ENCODE measurements at places on chromosomes 3 and 15. TPM values are rescaled to one million over a fixed set of nuclear protein-coding genes. Genes with fewer than 3 reads are reported as not detected.

Gene GPR27
- total RNA-seq, result 0.65 TPM

GRCh38 chr3:14633819-14634424 is 17.6 kb upstream of the CCDC174 start:
- peak; percentile 54 for DNase-seq

- DNase-seq, result no peak
Observed at GRCh38 chr15:66773129-66773873, 71.3 kb downstream of the SMAD6 start.

DNA sequence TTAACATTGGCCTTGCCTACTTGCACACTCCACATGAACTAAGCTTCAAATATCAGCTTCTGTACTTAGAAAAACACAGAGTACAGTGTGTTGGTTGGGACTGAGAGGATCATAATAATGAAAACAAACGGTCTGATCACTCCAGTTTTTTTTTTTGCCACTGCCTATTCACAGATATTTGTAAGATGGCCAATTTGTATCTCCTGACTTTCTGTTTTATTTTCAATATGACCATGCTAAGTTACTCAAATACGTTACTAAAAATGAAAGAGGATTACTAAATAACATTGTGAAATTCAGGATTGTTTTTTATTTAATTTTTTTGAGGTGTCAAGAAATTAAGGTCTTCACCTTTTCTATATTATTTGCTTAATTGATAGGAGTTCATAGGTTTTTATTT is 595.1 kb downstream of the TUSC7 start:
- DNase-seq, result no peak

GRCh38 chr3:84141571-84141970 is 817.2 kb upstream of the CADM2 start:
- no peak for DNase-seq

- peak; percentile 42 for DNase-seq
Observed at GRCh38 chr3:78728406-78729145, 1039.2 kb downstream of the ROBO1 start.

Gene C3orf20
- 0.08 TPM for total RNA-seq

DNA sequence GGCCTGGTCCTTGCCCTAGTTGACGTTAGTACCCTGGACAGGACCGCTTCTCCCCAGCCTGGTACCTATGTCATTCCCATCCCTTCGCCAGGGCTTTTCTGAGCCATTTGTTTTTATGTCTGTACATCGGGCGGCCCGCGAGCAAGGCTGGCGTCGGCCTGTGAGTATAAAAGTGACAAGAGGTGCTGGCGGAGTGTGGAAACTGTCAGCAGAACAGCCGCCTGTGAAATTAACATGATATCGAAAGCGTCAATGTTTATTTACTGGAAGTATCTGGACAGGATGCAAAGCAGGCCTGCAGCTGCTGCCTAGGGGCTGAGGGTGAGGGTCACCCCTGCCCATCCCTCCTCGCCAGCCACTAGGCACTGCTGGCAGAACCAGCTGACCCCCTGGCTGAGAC is 33.4 kb downstream of the LINGO1 start:
- no peak for DNase-seq

DNA sequence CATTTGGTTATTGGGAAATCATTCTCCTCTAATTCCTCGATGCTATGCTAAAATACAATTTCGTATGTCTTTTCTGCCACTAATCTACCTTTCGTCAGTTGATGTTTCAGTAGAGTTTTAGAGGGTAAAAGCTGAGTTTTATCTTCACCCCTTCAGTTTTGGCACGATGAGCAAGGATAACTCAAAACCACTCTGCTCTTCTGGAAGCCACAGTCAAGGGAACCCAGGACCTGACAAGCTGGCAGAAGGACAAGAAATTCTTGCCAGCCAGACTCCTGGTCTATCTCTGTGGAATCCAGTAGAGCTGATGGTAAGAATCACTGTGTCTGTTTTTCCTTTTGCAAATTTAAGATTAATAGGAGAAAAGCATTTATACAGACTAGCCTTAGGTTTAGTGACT is 414.4 kb upstream of the LRRC3B start:
- DNase-seq, result no peak

Gene ST6GAL1
- total RNA-seq, result 102 TPM

DNA sequence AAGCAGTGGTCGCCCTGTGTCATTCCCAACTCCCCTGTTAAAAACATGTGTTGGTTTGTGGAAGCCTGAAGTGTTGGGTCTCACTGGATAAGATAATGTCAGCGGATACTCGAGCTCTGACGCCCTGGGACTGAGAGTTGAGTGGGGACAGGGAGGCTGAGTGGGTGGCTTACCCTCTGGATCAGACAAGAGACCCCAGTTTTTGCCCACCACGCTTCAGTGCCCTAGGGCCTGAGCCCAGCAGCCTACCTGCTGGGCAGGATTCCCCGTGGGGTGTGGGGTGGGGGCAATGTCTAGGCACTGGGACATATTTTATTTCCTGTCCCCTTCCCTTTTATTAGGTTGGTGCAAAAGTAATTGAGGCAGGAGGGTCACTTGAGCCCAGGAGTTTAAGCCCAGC is 75.0 kb downstream of the SMAD6 start:
- DNase-seq, result no peak

- DNase-seq, result no peak
Observed at GRCh38 chr3:66165660-66166059, 55.1 kb upstream of the SLC25A26 start.

Gene IL20RB
- total RNA-seq, result 0.14 TPM

Gene C3orf22
- total RNA-seq, result not detected

Gene FBXL2
- total RNA-seq, result 1.3 TPM

- DNase-seq, result no peak
Observed at GRCh38 chr3:49668414-49668797, 5.7 kb upstream of the APEH start.

DNA sequence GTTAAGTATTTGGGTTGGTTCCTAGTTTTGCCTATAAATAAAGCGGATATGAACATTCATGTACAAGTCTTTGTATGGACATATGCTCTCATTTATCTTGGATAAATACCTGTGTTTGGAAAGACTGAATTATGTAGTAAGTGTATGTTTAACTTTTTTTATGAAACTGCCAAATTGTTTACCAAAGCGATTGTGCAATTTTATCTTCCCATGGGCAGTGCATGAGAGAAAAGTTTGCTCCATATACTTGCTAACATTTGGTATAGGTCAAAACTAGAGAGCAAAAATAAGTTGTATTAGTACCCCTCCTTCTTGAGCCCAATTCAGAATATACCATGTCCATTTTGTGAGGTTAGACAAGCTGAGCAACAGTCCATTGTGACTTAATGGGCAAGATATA is 502.6 kb downstream of the SQOR start:
- DNase-seq, result no peak

DNA sequence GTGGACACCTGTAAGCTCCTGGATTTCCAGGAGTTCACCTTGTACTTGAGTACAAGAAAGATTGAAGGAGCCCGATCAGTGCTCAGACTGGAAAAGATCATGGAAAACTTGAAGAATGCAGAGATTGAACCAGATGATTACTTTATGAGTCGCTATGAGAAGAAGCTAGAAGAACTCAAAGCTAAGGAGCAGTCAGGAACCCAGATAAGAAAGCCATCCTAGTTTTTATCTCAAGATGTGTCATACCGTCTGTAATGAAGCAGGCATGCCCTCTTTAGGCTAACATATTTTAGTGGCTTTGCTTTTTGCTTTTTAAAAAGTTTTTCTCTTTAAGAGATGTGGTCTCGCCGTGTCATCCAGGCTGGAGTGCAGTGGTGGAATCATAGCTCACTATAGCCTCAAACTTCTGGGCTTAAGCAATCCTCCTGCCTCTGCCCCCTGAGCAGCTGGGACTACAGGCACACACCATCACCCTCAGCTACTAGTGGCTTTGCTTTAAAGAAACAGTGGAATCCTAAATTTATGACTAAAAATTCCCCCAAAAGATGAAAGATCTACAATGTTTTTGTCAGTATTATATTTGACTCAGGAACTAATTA is 28.1 kb downstream of the EXOG start:
- no peak for DNase-seq

Gene BFSP2
- total RNA-seq, result not detected

GRCh38 chr3:184015381-184016019 is 2.2 kb downstream of the ABCC5 start:
- DNase-seq, result no peak

- DNase-seq, result no peak
Observed at GRCh38 chr3:105538483-105538882, 171.8 kb downstream of the ALCAM start.

All from liver (tissue), 10 donors.